ENCODE measurements at places on chromosomes 16 and 17.
A peak's percentile ranks its signal among the peaks of the same experiment; 100 is the strongest.

- no peak for DNase-seq
Observed at GRCh38 chr17:77619326-77619725, 339.2 kb upstream of the TNRC6C start.

GRCh38 chr17:81438007-81438659 lies 42.9 kb downstream of the BAHCC1 start:
- no peak for DNase-seq

GRCh38 chr17:48552466-48553189 lies 7.7 kb upstream of the HOXB2 start:
- DNase-seq: peak; percentile 42

DNA sequence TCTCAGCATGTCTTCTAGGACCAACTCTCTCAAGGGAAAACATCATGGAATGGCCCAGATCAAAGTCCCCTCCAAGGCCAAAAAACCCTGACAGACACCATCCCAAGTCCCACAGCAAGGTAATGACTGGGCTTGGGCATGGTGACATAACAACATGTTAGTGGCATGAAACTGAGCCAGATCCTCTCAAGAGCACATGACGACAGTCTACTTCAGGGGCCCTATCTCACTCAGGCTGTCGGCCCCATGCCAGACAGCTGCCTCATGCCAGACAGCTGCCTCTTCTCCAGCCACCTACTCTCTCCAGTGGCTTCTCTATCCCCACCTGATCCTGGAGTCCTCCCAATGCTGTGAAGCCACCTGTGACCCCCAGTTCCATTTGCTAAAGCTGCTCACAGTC lies 18.4 kb downstream of the HSD11B2 start:
- no peak for DNase-seq

GRCh38 chr17:44847586-44847985 lies at the start of gene HIGD1B:
Gene HIGD1B, plus strand, starts transcription at chr17:44847883. Its CDS starts 270 bp downstream, at chr17:44848153.
- no peak for DNase-seq

- DNase-seq: no peak
Observed at GRCh38 chr16:50093607-50094539, 28.1 kb downstream of the HEATR3 start.

DNA sequence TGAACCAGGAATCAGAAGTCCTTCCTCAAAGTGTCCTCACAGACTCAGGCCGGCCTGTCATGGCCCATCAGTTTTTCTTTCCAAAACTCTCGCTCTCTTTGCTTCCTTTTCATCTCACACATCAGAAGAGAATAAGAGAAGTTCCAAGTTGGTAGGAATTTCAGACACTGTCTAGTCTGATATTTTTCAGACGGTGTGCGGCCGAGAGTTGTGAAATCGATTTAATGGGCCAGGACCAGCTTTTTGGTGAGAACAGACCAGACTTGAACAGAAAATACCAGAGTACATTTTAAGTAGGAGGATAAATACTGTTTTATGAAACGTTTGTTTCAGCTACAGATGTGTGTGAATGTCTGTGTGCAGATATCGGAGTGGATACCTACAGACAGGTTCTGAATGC lies 24.8 kb upstream of the RCVRN start:
- DNase-seq: no peak

DNA sequence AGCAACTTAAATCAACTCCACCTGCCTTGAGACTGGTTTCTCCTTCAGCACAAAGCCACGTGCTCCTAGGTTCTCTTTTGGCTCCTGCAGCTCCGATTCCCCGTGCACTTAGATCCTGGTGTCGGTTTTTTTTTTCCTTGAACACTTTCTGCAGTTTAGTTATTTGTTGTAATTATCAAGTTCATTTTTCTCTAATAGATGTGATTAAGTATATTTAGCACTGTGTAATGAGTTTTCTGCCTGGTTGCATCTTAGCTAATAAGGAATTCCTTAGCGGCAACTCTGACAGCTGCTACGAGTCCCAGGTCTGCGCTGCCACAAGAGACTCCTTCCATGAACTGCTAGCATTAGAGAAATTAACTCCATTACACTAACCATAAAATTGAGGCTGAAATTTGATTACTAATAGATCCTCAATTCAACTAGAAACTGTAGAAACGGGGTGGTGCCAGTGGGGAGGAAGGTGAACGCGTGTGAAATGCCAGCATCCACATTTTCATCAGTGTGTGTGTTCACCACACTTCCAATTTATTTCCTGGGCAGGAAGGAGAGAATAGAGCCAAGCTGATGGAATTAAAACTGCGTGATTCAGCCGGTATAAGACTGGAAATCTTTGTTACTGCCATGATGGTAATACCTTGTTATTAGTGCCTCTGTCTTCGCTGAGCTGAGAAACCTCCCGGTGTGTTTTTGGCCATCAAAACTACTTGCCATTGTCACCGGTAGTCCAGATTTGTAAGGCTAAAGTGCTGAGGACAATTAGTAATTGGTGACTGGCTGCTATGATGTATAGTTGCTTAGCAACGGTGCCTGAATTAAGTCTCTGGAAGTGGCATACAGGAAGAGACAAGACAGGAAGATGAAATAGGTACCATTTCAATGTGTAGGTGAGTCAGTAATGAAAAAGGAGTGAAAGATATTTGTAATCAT lies 232.4 kb downstream of the IRX3 start:
- DNase-seq: peak; percentile 66

- no peak for DNase-seq
Observed at GRCh38 chr17:40560592-40561293, 4.5 kb downstream of the CCR7 start.

GRCh38 chr16:27330542-27330941 lies 16.8 kb downstream of the IL4R start:
- DNase-seq: no peak

DNA sequence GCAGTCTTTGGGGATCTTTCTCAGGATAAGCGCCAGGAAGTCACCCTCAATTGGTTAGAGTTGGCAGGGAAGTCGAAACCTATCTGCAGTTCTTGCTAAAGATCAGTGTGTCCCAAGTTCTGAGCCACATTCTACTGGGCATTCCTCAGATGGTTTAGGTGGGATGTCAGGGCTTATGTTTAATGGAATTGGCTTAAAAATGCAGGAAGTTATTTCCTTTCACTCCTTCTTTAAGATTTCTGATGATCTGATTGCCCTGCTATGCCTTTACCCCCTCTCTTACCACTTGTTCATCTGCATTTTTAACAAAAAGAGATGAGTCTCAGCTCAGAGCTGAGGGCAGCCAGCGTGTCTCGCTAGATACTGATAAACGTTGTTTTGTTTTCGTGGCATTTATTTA lies 30.8 kb downstream of the FOXL1 start:
- no peak for DNase-seq

GRCh38 chr17:77886387-77886728 lies 72.1 kb upstream of the TNRC6C start:
- no peak for DNase-seq

DNA sequence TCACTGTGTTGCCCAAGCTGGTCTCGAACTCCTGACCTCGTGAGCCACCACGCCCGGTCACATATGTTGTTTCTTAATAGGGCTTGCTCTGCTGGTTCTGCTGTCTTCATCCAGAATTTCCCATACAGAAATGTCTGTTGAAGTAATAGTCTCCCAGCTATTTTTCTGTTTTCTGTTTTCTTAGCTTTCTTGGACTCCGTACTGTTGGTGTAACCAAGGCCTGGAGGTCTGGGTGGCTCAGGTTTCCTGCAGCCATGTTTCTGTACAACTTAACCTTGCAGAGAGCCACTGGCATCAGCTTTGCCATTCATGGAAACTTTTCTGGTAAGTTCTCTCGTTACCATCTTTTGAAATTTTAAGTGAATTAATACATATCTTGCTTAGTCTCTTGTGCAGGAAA lies 2.8 kb downstream of the SF3B3 start:
- no peak for DNase-seq

DNA sequence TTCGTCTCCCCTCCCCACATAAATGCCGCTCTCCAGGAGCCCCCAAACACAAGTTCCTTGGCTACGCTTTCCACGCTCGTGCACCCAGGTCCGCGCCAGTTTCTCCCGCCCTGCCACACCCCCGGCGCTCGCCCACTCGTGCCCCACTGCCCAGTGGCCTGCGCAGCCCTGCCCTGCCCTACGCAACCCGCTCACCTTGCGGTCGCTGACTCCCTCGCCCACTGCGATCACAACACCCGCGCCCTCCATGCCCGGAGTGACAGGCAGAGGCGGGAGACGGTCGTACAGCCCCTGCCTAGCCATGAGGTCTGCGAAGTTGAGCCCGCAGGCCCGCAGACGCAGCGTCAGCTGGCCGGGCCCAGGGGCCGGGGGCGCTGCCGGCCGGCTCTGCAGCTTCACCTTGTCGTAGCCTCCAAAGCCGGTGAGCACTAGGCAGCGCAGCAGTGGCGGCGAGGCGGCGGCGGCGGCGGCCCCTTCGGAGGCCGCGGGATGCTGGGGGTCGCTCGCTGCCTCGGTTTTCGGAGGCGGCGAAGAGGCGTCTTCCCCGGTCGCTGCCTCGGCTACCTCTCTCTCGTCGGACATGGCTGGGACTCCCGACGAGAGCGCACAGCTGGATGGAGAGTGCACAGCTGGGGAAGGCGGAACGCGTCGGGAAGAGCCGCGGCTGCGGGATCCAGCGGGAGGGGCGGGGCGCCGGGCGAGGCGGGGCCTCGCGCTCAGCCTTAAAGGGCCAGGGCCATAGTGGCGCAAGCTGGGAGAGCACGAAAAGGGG lies at the start of gene VAT1:
Gene VAT1 (minus strand): TSS at position 645 of the 772 bp plus-strand sequence. CDS start 63 bp downstream, at position 582.
- DNase-seq: peak; percentile 55

DNA sequence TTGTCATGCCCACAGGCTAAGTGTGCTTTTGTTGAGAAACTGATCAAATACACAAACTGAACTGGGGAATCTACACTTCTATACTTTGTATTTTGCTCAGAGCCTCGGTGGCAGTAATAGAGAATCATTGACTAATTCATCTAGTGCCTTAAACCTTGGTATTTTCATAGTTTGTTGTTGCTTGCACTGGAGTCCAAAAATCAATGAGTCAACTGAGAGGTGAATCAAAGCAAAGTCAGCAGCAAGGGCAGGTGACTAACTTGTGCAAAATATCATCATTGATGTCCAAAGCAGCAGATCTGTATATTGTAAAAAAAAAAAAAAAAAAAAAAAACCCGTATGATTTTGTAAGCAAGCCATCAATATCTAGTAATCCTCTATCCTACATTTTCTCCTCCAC lies 296.4 kb downstream of the MAP2K6 start:
- DNase-seq: no peak

DNA sequence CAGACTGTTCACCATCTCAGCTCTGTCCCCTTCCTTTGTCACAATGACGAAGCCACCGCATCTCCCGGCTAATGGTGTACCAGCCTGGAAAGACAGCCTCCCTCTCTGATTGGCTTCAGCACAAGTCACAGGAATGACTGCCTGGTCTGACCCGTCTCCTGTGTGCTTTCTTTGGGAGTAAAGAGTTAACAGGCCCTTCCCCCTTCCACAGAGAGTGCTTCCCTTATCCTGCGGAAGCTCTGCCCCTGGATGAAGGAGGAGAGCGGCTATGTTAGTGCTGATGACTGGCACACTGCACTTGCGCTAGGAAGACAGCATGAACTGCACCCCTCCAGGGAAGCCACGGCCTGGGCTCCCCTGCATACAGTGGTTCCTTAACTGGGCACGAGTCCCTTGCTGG lies 11.3 kb downstream of the USB1 start:
- no peak for DNase-seq

DNA sequence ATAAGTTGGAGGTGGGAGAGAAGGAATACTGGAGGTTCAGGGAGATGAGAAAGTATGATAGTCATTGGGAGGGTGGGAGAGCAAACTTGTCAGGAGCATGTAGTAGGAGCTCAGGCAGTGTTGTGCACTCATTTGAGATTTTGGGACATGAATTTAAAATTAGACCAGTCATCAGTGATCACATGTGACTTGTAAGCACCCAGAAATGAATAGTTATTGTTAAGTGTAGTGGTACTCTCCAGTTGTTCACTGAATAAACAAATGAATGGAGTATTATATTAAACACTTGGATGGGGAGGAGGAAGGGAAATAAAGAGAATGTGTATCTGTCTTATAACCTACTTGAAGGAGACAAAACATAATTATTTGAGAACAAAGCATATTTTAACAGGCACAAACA lies 2.2 kb upstream of the PSME3 start:
- DNase-seq: no peak

- DNase-seq: peak; percentile 43
Observed at GRCh38 chr17:29115961-29116803, 64.0 kb downstream of the MYO18A start.

- DNase-seq: no peak
Observed at GRCh38 chr16:4339909-4340308, 11.2 kb downstream of the PAM16 start.
